ENCODE measurements at places on chromosomes 1 and 21. TPM values are rescaled to one million over a fixed set of nuclear protein-coding genes. Genes with fewer than 3 reads are reported as not detected.
A peak's percentile ranks its signal among the peaks of the same experiment; 100 is the strongest.

The S100A2 gene
- 11.8 TPM for polyA plus RNA-seq

The PIGR gene
- polyA plus RNA-seq: not detected

The HOOK1 gene
- polyA plus RNA-seq: not detected

The GBP5 gene
- polyA plus RNA-seq: 1.2 TPM

The MRAP gene
- polyA plus RNA-seq: not detected

DNA sequence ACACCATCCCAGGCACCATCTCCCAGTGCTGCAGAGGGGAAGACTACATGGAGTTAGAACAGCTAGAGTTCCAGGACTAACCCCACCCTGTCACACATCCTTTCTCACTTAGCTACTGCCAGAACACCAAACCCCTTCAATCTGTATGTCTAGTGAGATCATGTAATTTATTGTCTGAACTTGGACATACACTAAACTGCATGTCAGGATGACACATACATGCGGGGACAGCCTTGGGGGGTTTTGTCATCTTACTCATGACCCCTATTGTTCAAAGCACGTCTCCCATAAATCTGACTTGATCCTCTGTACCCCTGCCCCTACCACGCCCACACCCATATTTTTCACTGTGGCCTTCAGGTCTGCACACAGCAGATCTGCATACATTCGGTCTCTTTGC lies 71.3 kb downstream of the GABPA start:
- DNase-seq: no peak

- no peak for DNase-seq
Observed at GRCh38 chr21:38766987-38767722, 38.6 kb upstream of the ETS2 start.

DNA sequence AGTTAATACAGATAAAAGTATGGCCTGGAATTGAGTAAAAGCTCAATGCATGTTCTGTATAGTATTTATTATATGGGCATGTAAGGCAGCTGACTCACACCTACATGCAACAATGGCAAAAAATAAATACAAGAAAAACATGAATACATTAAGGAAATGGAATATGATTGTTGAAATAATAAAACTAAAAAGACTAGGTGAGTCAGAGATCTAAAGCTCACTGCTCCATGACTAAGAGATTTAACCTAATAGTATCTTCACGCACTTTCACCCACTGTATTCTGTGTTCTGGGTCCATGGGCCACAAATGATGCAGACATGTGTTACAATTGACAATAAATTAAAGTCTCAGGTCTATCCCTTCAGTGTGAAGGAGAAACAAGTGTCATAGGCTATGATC lies 607.0 kb downstream of the AGBL4 start:
- DNase-seq: no peak

DNA sequence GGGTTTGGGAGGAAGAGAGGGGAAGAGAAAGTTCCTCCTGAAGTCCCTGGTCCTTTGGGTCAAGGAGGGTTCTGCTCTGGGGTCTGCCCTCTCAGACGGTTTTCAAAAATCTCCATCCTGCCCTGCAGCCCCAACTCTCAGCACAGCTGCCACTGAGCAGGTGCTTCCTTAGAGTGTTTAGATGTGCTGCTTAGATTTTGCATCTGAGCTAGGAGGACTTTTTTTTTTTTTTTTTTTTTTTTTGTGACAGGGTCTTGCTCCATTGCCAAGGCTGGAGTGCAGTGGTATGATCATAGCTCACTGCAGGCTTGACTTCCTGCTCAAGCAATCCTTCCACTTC lies 324.9 kb upstream of the POU3F1 start:
- no peak for DNase-seq

DNA sequence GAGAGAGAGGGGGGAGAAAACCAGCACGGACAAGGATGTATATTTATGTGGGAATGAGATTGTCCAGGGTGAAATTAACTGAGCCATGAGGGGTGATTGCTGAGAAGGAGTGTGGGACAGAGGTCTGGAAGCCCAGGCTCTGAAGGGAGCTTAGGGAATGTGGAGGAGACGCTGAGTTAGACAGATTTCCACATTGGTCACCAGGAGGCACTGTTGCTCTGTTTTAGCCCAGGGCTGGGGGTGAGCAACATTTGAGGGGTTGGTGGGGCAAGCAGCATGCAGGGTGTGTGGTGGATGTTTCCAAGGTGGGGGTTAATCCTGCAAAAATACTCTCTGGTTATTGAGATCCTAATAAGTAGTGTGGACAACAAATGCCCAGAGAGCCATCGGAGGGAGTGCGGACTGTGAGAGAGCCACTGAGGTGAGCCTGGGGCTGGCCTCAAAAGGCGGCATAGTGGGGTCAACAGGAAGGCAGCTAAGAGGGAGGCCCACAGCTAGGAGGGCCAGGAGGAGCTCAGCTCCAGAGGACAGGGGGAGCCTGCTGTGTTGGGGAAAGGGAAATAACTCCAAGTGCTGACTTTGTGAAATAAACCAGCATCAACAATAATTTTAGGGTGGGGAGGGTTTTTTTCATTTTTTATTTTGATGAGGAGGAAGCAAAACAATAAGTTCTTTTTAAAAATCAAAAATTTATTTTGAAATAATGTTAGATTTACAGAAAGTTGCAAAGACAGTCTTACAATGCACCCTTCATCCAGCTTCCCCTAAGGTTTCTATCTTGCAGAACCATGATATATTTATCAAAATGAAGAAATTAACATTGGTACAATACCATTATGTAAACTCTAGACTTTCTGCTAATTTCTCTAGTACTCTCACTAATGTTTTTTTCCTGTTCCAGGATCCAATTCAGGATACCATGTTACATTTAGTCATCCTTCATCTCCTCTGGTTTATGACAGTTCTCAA lies 82.8 kb upstream of the CD34 start:
- peak; percentile 40 for DNase-seq

GRCh38 chr1:179706339-179706941 lies 36.7 kb upstream of the FAM163A start:
- peak; percentile 70 for DNase-seq

DNA sequence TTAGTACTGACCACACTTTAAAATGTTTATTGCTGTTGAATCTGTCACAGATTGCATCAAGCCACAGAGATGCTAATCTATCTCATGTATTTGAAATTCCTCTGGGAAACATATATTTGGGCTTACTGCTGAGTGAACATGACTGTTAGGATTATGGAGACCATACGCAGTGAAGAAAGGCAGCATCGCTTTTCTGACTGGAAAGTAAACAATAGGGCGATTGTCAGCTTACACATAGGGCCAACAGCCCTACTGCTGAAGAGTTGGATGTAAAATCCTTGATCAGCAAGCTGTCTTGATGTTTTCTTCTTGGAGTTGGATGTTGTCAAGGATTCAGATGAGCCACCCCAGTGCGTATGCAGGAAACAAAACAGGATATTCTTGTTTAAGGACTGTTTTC lies 368.7 kb upstream of the ADGRL2 start:
- no peak for DNase-seq

DNA sequence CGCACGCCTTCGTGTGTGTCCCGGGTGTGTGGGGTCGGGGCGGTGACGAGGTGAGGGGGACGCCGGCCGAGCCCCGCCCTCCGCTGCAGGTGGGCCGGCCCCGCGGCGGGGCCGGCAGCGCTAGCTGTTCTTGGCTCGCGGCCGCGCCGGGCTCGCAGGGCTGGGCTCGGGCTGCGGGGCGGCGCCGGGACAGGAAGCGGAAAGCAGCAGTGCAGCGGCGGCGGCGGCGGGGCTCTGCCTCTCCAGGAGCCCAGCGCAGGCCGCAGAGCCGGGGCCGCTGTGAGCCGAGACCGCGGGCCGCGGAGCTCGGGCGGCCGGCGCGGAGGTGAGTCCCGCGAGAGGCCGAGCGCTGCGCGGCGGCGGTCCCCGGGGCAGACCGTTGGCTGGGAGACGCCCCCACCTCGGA lies at the start of gene VANGL1:
Gene VANGL1, plus strand, starts transcription at position 209 of the 406 bp plus-strand sequence. CDS start 9,444 bp downstream, outside the sequence.
- peak; percentile 88 for DNase-seq

DNA sequence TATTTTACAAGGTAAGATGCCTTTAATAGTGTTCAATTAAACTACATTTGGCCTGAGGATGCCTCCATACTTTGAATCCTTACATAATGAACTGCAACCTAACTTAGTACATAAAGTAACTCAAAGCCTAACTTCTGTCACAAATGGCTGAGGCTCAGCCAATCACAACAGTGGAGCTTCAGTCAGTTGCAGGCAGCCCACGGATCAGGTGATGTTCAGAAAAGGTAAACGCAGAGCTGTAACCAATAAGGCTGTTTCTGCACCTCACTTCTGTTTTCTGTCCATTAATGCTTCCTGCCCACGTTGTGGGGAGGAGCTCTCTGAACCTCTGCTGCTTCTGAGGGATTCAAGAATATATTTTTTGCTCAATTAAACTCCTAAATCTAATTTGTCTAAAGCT lies 94.8 kb upstream of the KIAA0040 start:
- no peak for DNase-seq

DNA sequence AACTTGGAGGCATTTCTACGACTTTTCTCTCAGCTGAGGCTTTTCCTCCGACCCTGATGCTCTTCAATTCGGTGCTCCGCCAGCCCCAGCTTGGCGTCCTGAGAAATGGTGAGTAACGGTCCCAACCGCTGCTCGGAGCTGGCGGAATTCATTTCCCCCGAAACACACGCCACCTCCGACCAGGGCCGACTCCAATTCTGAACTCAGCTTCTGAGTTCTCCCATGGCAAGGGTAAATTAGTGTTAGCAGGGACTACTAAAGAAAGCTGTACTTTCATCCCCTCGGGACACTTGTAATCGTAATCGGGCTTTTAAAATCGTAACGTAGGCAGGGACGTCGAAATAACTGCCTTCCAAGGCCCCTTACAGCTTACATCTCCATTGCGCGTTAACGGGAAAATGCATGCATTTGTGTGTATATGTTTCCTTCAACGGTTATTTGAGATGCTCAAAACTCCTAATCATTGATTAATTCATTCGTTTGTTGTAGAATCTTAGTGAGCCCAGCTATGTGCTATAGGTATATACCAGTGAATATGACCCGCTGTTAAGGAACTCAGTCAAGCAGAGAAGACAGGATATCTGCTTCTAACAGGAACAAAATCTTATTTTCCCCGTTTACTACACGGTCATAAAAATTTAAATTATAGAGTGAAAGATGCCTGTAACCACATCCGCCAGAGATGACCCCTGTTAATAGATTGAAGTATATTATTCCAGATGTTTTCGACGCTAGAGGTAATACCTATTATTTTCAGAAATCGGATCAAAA lies 472 bp downstream of the DTL start:
- DNase-seq: no peak

DNA sequence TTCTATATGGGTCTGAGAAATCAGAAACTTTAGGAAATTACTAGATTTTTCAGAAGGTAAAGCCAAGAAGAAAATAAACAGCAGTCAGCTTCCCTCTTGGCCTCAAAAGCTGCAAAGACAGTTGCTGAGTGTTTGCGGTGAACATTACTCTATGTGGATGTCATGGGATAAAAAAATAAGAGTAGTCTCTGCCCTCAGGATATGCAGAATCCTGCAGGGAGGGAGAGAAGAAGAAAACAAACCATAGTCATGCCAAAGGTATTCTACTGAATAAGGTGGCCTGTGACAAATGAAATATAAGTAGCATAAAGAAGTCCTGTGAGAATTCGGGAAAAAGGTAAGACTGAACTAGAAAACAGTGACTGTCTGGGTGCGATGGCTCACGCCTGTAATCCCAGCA lies 19.0 kb downstream of the YARS1 start:
- peak; percentile 58 for DNase-seq

DNA sequence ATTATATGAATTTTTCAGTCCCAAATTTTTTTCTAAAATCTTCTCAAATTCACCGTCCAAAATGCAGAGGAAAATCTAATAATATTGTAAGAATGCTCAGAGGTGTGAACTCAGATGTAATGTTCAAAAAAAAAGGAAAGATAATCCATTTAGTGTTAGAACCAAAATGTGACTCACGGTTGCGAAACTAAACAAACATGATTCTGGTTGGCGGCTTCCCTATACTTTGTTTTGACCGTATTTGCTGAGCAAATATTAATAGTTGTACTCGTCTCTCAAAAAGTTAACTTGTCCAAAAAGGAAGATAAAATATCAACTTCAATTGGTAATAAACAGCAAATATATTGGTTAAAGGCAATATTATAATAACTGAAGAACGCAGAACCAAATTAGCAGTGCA lies 34.4 kb downstream of the ZSWIM5 start:
- DNase-seq: peak; percentile 24

DNA sequence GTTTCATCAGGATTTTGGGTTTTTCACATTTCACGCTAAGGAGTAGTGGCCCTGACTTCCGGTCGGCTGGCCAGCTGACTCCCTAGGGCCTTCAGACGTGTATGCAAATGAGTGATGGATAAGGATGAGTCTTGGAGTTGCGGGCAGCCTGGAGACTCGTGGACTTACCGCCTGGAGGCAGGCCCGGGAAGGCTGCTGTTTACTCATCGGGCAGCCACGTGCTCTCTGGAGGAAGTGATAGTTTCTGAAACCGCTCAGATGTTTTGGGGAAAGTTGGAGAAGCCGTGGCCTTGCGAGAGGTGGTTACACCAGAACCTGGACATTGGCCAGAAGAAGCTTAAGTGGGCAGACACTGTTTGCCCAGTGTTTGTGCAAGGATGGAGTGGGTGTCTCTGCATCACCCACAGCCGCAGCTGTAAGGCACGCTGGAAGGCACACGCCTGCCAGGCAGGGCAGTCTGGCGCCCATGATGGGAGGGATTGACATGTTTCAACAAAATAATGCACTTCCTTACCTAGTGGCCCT lies 23.1 kb upstream of the TNFRSF1B start:
- DNase-seq: peak; percentile 78

DNA sequence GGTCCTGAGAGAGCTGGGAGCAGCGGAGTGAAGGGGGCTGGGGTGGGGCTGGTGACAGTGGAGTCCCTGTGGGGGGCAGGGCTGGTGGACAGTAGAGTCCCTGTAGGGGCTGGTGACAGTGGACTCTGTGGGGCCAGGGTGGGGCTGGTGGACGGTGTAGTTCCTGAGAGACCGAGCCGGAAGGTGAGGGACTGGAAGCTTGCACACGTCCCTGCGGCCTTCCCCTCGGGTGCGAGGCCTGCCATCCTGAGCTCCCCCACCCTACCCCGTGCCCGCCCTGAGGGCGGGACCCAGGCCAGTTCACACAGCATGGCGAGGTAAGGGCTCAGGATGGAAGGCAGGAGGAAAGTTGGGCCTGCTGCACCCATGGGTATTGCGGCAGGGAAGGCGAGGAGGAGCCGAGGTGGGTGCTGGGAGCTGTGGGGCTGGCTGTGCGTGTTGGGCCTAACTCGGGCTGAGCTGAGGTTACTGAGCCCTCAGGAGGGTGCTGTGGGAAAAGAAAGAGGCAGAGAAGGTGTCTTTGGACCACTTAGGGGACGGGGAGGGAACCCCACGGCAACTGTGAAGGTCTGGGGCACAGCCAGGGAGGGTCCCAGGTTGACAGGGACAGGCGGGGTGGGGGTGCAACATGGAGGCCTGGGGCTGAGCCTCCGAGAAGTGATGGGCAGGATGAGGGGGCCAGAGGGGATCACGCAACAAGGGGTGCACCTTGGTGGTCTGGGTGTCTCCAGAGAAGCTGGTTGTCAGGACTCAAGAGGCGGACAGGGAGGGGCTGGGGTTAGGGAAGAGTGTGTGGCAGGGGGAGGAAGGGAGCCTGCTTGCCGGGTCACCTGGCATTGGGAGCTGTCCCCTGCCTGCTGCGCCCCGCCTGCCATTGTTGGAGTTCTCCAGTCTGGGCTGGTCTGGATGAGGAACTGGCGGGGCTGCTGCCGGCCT lies 60.8 kb downstream of the PRKCZ start:
- DNase-seq: no peak

- no peak for DNase-seq
Observed at GRCh38 chr1:151825204-151825603, 6.4 kb downstream of the RORC start.

Data from GM23248 (cell line).